ENCODE measurements at places on chromosomes 1 and 21. TPM values are rescaled to one million over a fixed set of nuclear protein-coding genes. Genes with fewer than 3 reads are reported as not detected.
A peak's percentile ranks its signal among the peaks of the same experiment; 100 is the strongest.

UTS2 gene
- total RNA-seq, result not detected

DNA sequence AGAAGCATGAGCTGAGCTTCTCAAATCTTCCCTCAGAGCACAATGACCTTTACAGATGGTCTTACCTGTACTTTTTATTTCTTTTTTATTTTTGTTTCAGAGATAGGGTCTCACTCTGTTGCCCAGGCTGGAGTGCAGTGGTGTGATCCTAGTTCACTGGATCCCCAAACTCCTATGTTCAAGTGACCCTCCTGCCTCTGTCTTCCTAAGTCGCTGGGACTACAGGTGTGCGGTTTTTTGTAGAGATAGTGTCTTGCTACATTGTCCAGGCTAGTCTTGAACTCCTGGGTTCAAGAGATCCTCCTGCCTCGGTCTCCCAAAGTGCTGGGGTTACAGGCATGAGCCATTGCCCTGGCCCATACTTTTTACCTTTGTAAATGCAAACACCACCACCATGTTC lies 56.0 kb upstream of the LPGAT1 start:
- no peaks in the 10 kb centered on the region for H3K36me3 ChIP-seq
- peaks cover 10% of the 10 kb centered on the region for H3K27me3 ChIP-seq
- no peak overlapping the region for H3K27ac ChIP-seq

IL6R gene
- 6.1 TPM for total RNA-seq

GRCh38 chr1:66624412-66625060 lies 90.6 kb downstream of the SGIP1 start:
- H3K4me3 ChIP-seq, result no peak overlapping the region
- H3K27me3 ChIP-seq, result no peaks in the 10 kb centered on the region
- peaks cover 3% of the 10 kb centered on the region for H3K4me1 ChIP-seq
- DNase-seq, result peak; percentile 77
- H3K36me3 ChIP-seq, result peaks cover 24% of the 10 kb centered on the region
